ENCODE measurements at places on chromosomes 6 and 20.

DNA sequence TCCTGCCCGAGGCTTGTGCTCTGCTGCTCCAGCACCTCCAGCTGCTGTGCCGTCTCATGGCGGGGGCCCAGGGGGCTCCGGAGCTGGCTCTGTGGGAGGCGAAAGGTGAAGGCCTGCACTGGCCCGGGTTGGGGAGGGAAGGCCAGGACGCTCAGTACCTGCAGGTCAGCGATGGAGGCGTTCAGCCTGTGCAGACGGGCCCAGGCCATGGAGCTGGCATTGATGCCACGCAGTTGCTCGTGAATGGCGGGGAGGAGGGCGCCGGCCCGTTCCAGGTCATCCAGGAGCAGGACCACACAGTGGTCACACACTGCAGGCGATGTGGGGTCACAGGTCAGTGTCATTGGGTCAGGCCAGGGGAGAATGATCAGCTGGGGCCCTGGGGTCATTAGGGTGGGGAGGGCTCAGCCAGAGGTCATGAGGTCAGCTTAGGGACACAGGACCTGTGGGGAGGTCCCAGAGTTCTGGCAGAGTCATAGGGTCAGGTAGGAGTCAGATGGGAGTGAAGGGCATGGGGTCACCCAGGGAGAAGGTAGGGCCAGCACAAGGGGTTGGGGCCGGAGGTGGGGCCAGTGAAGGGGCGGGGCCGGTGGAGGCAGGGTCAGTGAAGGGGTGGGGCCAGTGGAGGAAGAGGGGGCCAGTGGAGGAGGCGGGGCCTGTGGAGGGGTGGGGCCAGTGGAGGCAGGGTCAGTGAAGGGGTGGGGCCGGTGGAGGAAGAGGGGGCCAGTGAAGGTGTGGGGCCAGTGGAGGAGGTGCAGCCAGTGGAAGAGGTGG, 18.0 kb downstream of the ADRM1 start:
- no peak for DNase-seq

DNA sequence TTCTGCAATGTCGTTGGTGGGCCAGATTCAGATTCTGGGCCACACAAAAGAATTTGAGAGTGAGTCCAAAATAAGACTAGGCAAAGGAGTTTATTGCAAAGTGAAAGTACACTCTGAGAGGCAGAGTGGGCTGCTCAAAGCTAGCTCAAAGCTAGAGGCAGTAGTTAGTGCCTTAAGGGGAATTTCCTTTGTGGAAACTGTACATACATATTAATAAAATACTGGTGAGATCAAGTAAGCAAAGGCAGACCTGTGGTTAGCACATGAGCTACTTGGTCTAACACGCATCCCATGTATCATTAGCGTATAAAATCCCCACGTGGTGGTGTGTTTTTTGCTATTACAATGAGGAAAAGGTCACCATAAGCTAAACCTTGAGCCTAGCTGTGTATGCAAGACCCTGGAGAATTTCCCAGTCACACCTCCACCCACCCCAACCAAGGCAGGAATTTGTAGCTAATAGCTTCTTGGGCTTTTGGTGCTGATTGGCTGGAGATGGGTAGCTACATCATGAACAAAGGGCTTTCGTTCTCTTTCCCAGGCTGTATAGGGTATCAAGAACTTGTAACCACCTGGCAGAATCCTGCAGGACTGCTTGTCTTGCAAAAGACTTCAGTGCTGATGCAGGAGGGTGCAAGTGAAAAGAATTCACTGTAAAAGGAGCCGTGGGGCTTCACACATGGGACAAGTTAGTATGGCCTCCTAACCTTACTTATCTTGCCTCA, 14.7 kb upstream of the TRIM26 start:
- no peak for DNase-seq

- no peak for DNase-seq
Measured at GRCh38 chr6:152418551-152418950, 218.6 kb downstream of the SYNE1 start.

DNA sequence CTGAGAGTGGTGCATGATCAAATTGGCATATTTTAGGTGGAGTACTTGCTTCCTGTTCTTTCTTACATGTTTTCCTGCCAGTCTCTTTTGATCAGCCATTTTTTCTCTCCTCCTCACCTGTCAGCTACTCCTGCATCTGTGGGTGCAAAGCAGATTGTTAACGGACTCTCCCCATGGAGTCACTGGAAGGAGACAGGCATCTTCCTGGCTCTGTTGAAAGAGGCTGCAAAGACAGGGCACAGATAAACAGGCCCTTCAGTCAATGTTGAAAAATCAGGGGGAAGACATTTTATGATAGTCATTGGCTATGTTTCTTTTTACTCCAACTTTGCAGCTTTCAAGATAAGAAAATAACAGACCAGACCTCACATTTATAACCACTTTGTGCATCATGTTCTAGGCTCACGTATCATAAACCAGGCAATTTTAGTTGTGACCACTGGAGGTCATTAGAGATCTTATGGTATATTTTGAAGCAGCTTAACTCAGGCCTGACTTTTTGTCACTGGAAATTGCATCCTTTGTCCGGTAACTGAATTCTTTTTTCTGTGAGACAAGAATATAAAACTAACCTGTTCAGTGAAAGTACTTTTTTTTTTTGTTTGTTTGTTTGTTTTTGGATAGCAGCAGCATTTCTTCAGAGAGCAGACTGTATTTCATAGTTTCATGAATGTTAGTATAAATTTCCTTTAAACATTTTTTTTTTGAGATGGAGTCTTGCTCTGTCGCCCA, 20.1 kb downstream of the ECT2L start:
- no peak for DNase-seq

GRCh38 chr20:19823971-19824370, 65.9 kb downstream of the RIN2 start:
- no peak for DNase-seq

GRCh38 chr20:6101346-6101745, 21.5 kb downstream of the FERMT1 start:
- no peak for DNase-seq

DNA sequence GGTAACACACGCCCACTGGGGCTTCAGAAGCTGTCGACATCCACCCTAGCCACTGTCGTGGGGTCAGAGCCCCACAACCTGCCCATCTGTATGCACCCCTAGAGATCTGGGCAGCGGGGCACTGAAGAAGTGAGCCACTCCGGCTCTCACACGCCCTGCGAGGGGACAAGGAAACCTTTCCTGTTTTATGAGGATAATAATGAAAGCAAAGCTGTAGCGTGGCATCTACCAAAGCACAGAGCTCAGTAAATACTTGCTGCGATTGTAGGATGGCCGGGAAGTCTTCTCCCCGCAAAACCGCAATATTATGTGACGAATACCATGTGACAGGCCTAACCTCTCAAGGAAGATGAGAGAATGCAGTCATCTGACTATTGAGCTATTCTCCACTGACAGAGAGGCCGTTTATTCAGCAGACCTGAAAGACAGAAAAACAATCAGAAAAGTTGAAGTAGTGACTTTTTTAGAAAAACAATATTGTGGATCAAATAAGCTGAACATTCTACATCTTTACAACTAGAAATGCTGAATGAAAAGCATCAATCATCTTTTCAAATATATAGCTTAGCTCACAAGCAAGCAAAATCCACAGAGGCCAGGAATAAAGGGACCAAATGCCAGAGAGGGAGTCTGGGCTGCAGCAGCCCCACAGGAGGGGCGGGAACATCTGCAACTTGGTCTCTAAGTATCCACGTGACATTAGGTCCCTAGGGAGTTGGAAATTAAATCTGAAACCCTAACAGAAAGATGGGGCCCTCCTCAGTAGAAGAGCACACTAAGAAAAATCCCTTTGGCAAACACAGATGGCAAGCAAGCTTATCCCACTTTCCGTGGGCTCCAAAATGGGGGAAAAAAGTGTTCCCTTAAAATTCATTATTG, 207.8 kb downstream of the TTLL2 start:
- no peak for DNase-seq

GRCh38 chr20:44527716-44528199, 5.9 kb upstream of the SERINC3 start:
- DNase-seq: no peak

- no peak for DNase-seq
Measured at GRCh38 chr6:55058682-55059081, 115.6 kb upstream of the HCRTR2 start.

DNA sequence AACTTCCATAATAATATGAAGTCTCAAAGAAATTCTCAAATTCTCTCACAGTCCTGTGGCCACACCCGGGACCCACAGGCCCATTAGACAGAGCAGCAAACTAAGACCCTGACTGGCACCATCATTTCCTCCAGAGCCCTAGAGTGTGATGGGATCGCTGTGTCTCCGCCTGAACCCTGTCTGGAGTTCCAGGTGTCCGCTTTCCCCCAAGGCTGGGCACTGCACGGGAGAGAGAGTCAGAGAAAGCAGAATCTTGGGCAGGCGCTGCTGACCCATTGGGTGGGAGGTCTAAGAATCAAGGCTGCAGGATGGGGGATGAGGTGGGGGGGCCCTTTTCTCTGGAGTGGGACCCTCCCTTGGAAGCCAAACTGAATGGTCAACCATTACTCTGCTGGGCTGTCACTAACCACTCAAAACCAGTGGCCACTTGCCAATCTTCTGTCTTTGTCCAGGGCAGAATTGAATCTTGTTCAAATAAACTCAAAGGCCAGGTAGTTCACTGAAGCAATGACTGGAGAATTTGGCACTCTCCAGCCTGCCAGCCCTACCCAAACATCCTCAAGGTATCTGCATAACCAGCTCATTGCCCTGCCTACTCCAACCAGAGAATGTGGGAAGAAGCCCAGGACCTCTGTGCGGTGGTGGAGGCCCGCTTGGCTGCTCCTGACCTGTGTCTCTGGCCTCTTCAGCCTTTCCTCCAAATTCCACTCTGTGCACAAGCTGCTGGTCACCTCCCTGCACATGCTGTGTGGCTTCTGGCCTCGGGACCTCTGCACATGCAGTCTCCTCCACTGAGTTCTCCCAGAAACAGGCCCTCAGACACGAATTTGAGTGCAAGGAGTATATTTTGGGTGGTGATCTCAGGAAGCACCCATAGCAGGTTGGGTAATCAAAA, 141.1 kb downstream of the CEBPB start:
- DNase-seq: no peak

- DNase-seq: no peak
Measured at GRCh38 chr6:34195726-34196115, 41.0 kb upstream of the HMGA1 start.

- no peak for DNase-seq
Measured at GRCh38 chr6:93105017-93105416, 314.3 kb downstream of the EPHA7 start.

DNA sequence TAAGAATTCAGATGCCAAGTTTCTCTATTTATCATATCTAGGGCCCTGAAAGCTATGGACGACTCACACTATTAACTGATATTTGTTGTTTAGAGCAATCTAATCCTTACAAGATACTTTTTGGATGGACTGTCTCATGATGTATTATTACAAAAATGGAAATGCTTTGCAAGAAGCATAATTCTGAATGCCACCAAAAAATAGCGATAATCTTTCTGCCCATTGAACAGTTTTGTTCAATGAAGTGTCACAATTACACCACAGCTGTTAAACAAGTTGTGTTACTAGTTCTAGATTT, 460.4 kb upstream of the JARID2 start:
- DNase-seq: no peak

- no peak for DNase-seq
Measured at GRCh38 chr6:18985996-18986395, 598.8 kb downstream of the RNF144B start.

- DNase-seq: no peak
Measured at GRCh38 chr6:35298625-35299140, 1.1 kb downstream of the DEF6 start.

DNA sequence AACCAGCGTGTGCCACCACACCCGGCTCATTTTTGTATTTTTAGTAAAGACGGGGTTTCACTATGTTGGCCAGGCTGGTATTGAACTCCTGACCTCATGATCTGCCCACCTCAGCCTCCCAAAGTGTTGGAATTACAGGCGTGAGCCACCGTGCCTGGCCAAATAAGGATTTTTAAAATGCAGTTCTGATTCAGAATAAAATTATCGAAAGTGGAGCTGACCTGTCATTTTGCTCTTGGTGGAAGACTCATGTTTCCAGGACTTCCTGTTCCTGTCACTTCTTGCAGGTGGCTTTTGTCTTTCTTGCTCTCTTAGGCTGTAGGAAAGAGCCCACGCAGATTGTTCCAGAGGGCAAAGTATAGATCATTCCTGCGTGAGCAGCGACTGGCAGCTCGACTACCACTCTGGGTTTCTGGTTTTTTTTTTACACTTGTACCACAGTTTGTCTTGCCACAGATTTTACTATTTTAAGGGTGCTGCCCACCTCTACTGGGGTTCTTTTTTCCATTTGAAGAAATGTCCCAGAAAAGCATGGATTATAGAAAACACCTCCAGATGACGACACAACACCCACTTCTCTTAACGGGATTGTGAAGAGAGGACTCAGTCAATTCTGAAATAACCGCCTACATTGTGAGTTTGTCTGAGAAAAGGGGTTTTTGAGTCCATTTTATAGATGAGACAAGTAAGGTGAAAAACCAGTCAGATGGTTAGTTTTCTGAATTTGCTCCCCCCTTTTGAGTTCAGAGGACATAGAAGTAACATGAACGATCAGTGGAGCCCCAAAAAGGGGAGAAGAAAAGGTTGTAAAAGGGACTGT, 7.5 kb downstream of the JARID2 start:
- DNase-seq: no peak

DNA sequence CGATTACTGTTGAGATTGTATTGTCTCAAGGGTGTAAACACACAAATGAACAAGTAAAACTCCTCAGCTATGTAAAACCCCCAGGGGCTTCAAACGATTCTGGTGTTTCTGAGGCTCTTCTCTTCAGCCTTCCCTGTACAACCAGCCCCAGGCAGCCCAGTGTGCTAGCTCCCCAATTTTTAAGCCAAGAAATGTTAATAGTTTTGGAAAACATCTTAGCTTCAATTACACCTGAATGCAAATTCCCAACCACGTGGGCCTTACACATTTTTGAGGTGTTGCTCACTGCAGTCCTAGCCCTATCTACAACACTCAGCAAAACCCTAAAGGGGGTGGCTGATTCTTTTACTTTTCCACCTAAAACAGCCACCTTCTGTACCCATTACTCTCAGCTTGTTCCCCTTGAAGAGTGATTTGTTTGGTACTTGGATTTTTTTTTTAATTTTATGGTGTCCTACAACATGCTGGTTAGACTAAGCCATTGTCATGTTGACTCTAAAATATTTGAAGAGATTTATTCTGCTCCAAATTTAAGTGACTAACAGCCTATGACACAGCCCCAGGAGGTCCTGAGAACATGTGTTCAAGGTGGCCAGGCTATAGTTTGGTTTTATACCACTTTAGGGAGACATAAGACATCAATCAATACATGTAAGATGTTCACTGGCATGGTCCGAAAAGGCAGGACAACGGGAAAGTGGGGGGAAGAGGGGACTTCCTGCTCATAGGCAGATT, 48.7 kb downstream of the ADAT2 start:
- no peak for DNase-seq

DNA sequence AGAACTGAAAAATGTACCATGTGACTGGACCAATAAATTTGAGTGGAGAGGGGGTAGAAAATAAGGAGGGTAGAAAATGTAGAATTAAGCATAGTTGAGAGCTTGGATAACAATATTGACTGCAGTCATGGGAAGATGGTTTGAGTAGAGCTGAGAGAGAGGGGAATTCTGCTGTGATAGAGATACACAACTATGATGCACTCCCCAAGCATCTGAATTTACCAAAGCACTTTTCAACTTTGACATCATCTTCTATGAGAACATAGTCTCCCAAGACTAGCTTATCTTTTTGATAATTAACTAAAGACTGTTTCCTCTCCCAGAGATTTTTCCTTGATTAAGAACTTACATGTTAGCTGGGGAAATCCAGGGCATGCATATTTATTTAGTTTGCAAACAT, 103.1 kb downstream of the TNFRSF21 start:
- DNase-seq: no peak

Data from activated CD4-positive, CD25-positive, alpha-beta regulatory T cell (primary cell).